Neural crest cell (in vitro differentiated cells): ENCODE measurements at places on chromosomes 13 and 19. TPM values are rescaled to one million over a fixed set of nuclear protein-coding genes. Genes with fewer than 3 reads are reported as not detected.

DNA sequence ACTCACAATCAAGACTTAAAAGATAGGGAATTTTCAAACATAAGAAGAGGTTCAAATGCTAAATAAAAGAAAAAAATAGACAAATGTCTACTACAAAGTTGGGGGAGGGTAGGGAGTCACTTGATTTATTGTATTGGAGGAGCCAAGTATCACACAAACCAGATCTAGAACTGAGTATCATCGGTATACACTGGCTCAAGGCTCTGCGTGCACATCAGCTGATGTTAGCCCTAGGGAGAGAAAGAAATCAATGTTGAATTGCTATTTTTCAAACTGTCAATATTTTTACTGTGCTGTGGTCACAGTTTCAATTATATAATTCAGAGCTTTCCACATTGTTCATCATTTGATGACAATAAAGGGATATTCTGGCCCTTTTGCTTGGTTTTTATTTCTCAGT is 54.9 kb upstream of the RXFP2 start:
- no peak overlapping the region for H3K27ac ChIP-seq
- peaks cover 1% of the 10 kb centered on the region for H3K36me3 ChIP-seq
- no peaks in the 10 kb centered on the region for H3K27me3 ChIP-seq
- no peak overlapping the region for H3K4me3 ChIP-seq
- no peaks in the 10 kb centered on the region for H3K4me1 ChIP-seq
- no peak for DNase-seq

GRCh38 chr19:1070576-1070930 is 3.6 kb downstream of the ARHGAP45 start:
- H3K4me1 ChIP-seq = peaks cover 9% of the 10 kb centered on the region
- no peak overlapping the region for H3K27ac ChIP-seq
- H3K4me3 ChIP-seq = no peak overlapping the region
- no peak for DNase-seq

The BRME1 gene
- total RNA-seq = 15.0 and 15.1 TPM in 2 replicates

The SLC6A16 gene
- 7.4 and 9.4 TPM in 2 replicates for total RNA-seq

- no peak for DNase-seq
- H3K4me1 ChIP-seq = no peaks in the 10 kb centered on the region
- H3K27me3 ChIP-seq = no peaks in the 10 kb centered on the region
- no peak overlapping the region for H3K4me3 ChIP-seq
Measured at GRCh38 chr13:31394506-31394905, 194.7 kb downstream of the B3GLCT start.

The LSM4 gene
- total RNA-seq = 283 and 292 TPM in 2 replicates

The MBD3L3 gene
- not detected in 2 replicates for total RNA-seq

DNA sequence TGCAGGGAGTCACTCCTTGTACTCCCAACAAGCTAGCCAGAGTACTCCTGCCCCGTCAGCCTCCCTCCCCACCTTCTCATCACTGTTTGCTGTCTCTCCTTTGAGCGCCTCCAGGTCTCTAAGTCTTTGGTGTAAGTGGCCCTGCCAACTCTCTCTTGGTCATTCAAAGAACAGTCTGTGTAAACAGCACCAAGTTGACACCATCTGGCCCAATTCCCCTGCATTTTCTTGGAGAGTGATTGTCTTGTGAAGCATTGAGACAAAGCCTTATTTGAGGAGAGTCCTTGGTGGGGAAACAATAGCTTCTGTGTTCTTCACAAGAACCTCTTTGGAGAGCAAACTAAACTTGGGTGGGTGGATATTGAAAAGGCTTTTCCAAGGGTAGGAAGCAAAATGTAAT is 114.6 kb upstream of the RNF113B start:
- H3K27ac ChIP-seq = peak overlapping the region; percentile 13
- peaks cover 58% of the 10 kb centered on the region for H3K4me1 ChIP-seq
- no peaks in the 10 kb centered on the region for H3K36me3 ChIP-seq
- H3K4me3 ChIP-seq = peak overlapping the region; percentile 7
- H3K27me3 ChIP-seq = no peaks in the 10 kb centered on the region
